ENCODE measurements at places on chromosomes 13 and 19. TPM values are rescaled to one million over a fixed set of nuclear protein-coding genes. Genes with fewer than 3 reads are reported as not detected.
A peak's percentile ranks its signal among the peaks of the same experiment; 100 is the strongest.

- H3K27me3 ChIP-seq = no peaks in the 10 kb centered on the region
- peaks cover 14% of the 10 kb centered on the region for H3K4me1 ChIP-seq
- no peaks in the 10 kb centered on the region for H3K36me3 ChIP-seq
- DNase-seq = no peak
- H3K27ac ChIP-seq = no peak overlapping the region
Observed at GRCh38 chr13:113413898-113414282, 39.4 kb downstream of the ADPRHL1 start.

DNA sequence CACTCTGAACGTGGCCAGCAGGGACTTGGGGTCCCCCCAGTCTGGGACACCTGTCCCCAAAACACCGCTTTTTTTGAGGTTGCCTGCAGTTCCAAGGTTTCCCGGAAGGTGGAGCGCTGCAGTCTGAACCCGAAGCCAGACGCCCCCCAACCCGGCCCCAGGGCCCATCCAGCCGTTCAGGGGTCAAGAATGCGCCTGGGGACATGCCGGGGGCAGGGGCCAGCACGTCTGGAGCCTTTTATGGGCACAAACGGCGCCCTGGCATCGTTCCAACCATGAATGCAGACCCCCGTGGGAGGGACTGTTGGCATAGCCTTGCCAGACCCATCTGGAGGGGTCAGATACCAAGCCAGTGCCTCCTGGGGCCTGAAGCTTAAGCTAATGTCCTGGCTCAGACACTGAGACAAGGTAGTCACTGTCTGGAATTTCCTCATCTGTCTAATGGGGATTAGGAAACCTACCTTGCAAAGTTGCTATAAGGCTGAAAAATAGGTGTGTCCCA lies 6.9 kb downstream of the S1PR5 start:
- no peaks in the 10 kb centered on the region for H3K27me3 ChIP-seq
- H3K27ac ChIP-seq = no peak overlapping the region
- no peaks in the 10 kb centered on the region for H3K36me3 ChIP-seq
- no peak for DNase-seq
- H3K4me1 ChIP-seq = peaks cover 7% of the 10 kb centered on the region

- no peaks in the 10 kb centered on the region for H3K36me3 ChIP-seq
- no peaks in the 10 kb centered on the region for H3K27me3 ChIP-seq
- no peak overlapping the region for H3K4me3 ChIP-seq
- H3K27ac ChIP-seq = no peak overlapping the region
Observed at GRCh38 chr19:17114414-17114831, 38.8 kb downstream of the MYO9B start.

DNA sequence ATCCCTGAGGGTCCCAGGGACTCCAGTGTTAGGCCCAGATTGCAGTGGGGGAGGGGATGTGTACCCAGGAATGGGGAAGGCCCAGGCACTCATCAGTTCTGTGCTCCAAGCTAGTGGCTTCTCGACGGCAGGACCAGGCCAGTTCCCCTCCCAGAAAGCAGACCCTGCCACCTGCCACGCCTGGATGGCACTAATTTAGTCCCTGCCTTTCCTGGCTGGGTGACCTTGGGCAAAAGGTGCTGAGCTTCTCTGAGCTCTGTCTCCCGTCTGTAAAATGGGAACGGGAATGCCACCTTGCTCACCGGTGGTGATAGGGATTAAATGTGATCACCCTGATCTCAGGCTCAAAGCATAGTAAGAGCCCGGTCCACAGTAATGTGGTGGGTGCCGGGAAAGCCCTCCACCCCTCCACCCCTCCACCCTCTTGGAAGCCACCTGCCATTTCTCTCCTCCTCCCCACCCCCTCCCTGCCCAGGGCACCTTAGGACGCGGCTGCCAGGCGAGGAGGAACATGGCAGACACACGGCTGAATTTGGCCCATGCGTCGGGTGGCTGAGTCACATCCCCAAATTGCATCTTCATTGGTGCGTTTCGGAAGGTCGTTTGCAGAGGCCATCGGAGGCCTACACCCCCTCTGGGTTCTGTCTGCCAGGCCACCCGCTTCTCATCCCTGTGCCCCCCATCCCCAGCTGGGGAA lies 2.3 kb downstream of the KCNN1 start:
- H3K4me3 ChIP-seq = no peak overlapping the region
- H3K36me3 ChIP-seq = no peaks in the 10 kb centered on the region
- DNase-seq = no peak
- H3K27ac ChIP-seq = no peak overlapping the region
- H3K4me1 ChIP-seq = peaks cover 8% of the 10 kb centered on the region
- H3K27me3 ChIP-seq = no peaks in the 10 kb centered on the region

GRCh38 chr19:15291548-15292021 lies 40.8 kb downstream of the BRD4 start:
- no peak overlapping the region for H3K27ac ChIP-seq
- no peaks in the 10 kb centered on the region for H3K27me3 ChIP-seq
- no peak for DNase-seq
- H3K4me1 ChIP-seq = peaks cover 38% of the 10 kb centered on the region
- H3K4me3 ChIP-seq = no peak overlapping the region
- H3K36me3 ChIP-seq = no peaks in the 10 kb centered on the region

GRCh38 chr19:44554641-44555246 lies 25.3 kb upstream of the CEACAM20 start:
- H3K27ac ChIP-seq = no peak overlapping the region
- no peaks in the 10 kb centered on the region for H3K27me3 ChIP-seq
- no peak overlapping the region for H3K4me3 ChIP-seq
- no peak for DNase-seq
- no peaks in the 10 kb centered on the region for H3K4me1 ChIP-seq
- no peaks in the 10 kb centered on the region for H3K36me3 ChIP-seq

DNA sequence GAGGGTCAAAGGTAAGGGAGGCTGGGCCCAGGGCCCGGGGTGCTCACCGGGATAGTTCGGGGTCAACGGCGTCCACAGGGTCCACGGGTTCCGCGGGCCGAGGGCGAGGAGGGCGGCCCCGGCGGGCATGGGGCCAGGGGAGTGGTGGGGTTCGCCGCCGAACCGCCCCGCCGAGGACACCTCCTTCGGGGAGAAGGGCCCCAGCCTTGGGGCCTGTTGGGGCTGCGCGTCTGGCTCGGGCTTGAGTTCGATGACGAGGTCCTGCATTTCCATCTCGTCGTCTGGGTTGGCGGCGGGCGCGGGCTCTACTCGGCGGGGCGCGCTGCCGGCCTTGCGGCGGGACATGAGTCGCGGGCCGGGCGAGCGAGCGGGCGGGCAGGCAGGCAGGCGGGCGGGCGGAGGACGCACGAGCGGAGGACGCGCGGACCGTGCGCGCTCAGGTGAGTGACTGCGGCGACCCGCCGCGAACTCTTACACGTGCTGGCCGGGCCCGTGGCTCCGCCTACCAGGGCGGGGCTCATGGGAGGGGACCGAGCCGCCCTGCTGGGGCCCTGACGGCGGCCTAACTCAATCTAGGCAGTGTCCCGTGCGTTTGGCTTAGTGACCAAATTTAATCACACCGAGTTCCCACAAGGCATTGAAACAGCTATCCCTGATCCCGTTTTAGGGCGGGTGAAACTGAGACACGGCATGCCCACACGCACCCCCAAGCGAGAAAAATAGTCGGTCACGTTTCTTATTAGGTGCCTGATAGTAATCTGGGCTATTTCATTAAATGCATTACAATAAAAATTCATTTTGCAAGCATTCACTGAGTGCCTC lies at the start of gene ZNF296:
Gene ZNF296, minus strand, starts transcription at position 450 of the 822 bp plus-strand sequence. Its CDS starts 105 bp downstream, at position 345.
- DNase-seq = peak; percentile 90
- H3K36me3 ChIP-seq = peaks cover 1% of the 10 kb centered on the region
- no peaks in the 10 kb centered on the region for H3K27me3 ChIP-seq
- H3K27ac ChIP-seq = peak within 1 kb of the TSS; percentile 25
- H3K4me1 ChIP-seq = peaks cover 24% of the 10 kb centered on the region

DNA sequence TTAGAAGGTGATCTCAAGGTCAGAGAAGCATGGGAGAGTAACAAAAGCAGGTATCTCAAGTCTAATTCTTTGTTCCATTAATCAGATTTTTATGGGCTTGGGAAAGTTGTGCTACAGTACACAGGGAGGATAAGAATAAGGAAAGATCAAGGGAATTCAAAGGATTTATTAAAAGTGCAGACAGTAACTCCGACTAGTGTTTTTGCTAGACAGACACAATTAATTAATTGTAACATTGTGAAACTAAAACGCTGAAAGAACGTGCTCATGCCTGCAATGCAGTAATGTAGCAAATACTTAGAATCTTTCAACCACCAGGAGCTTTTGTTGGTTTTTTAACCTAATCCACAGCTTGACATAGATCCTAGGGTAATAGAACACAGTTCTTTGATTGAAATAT lies 221.5 kb downstream of the DACH1 start:
- no peak for DNase-seq
- no peaks in the 10 kb centered on the region for H3K27me3 ChIP-seq
- peaks cover 16% of the 10 kb centered on the region for H3K4me1 ChIP-seq
- H3K4me3 ChIP-seq = no peak overlapping the region
- no peaks in the 10 kb centered on the region for H3K36me3 ChIP-seq

DNA sequence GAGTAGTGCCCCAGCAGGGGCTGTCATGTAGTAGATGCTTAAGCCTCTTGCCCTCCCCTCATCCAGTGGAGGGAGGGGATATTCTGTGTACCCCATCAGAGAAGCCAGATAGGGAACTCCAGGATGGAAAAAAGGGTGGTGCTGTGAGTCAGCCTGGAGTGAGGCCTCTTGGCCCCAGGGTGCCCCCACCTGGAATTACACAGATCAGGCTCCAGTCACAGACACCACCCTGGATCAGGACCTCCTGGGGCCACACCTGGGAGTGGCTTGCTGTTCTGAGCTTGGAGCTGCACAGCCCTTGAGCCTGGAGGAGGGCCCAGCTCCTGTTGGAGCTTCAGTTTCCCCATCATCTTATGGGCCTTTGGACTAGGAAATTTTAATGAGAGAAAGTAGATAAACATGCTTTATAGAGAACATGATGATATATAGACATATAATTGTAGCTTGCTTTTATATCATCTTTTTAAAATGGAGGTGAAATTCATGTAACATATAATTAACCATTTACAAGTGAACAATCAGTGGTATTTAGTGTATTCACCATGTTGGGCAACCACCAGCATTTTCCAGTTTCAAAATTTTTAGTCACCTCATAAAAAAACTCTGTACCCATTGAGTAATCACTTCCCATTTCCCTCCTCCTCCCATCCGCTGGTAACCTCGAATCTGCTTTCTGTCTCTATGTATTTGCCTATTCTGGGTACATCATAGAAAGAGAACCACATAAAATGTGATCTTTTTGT lies 24.6 kb downstream of the CYP4F22 start:
- H3K36me3 ChIP-seq = no peaks in the 10 kb centered on the region
- H3K27me3 ChIP-seq = no peaks in the 10 kb centered on the region
- no peaks in the 10 kb centered on the region for H3K4me1 ChIP-seq
- H3K4me3 ChIP-seq = no peak overlapping the region
- H3K27ac ChIP-seq = no peak overlapping the region
- DNase-seq = no peak

GRCh38 chr13:21690955-21691354 lies 20.1 kb downstream of the FGF9 start:
- no peak overlapping the region for H3K4me3 ChIP-seq
- H3K36me3 ChIP-seq = no peaks in the 10 kb centered on the region
- no peaks in the 10 kb centered on the region for H3K4me1 ChIP-seq

GRCh38 chr13:63901630-63902029 lies 2486.0 kb upstream of the PCDH20 start:
- no peaks in the 10 kb centered on the region for H3K36me3 ChIP-seq
- no peaks in the 10 kb centered on the region for H3K4me1 ChIP-seq
- H3K4me3 ChIP-seq = no peak overlapping the region
- no peak overlapping the region for H3K27ac ChIP-seq
- DNase-seq = peak; percentile 24

GRCh38 chr19:9981406-9982260 lies 28.7 kb downstream of the COL5A3 start:
- no peaks in the 10 kb centered on the region for H3K4me1 ChIP-seq
- H3K27me3 ChIP-seq = no peaks in the 10 kb centered on the region
- no peak overlapping the region for H3K4me3 ChIP-seq

GRCh38 chr13:41547251-41548000 lies 90.1 kb downstream of the RGCC start:
- H3K27me3 ChIP-seq = no peaks in the 10 kb centered on the region
- H3K36me3 ChIP-seq = no peaks in the 10 kb centered on the region
- H3K4me1 ChIP-seq = no peaks in the 10 kb centered on the region
- no peak overlapping the region for H3K27ac ChIP-seq
- H3K4me3 ChIP-seq = no peak overlapping the region

DNA sequence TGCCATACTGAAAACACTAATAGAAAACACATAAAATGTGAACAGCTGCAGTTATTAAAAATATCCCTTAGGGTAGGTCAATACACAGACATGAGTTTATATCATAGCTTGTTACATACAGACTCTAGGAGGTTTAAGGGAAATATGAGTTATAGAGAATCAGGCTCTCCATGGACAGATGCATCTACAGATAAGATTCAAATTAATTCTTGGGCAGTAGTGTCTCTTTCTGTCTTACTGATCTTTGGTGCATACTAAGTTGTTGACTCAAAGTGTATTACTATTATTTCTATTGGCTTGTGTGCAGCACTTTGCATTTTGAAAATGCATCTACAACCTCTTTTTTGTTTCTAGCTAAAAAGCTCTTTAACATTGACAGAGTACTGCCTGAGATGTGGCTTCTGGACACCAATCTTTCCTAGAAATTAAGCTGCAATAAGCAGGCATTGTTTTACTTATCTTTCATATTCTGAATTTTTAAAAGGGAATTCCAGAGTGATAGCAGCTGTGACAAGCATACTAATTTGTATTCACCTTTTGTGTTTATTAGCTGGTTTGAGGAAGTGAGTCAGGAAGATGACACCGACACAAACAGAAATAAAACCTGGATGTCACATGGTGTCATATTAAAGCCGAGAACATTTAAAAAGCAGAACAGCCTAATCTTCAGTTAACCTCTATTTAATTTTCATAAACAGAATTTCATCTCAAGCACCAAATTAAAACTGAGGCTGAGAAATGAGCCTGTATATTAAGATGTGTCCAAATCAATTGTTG lies 399.0 kb downstream of the PCDH9 start:
- H3K27me3 ChIP-seq = no peaks in the 10 kb centered on the region
- H3K4me1 ChIP-seq = no peaks in the 10 kb centered on the region
- no peak overlapping the region for H3K27ac ChIP-seq
- H3K4me3 ChIP-seq = no peak overlapping the region
- DNase-seq = no peak

GRCh38 chr13:21663197-21663596 lies 7.7 kb upstream of the FGF9 start:
- no peak overlapping the region for H3K27ac ChIP-seq
- H3K36me3 ChIP-seq = no peaks in the 10 kb centered on the region
- no peaks in the 10 kb centered on the region for H3K27me3 ChIP-seq

GRCh38 chr19:38868551-38868950 lies 9.5 kb downstream of the RINL start:
- H3K27me3 ChIP-seq = no peaks in the 10 kb centered on the region
- DNase-seq = no peak
- no peaks in the 10 kb centered on the region for H3K4me1 ChIP-seq
- no peaks in the 10 kb centered on the region for H3K36me3 ChIP-seq

The LAIR2 gene
- not detected for total RNA-seq

The URI1 gene
- 59.5 TPM for total RNA-seq

The GDF15 gene
- 55.3 TPM for total RNA-seq

Data from Caco-2 (cell line).